ENCODE measurements at places on chromosomes 7 and 10. TPM values are rescaled to one million over a fixed set of nuclear protein-coding genes. Genes with fewer than 3 reads are reported as not detected.

CWF19L1 gene
- total RNA-seq: 23.1 TPM

TMUB1 gene
- 61.8 TPM for total RNA-seq

CDH23 gene
- 1.2 TPM for total RNA-seq

ABHD11 gene
- 29.6 TPM for total RNA-seq

CNTNAP2 gene
- total RNA-seq: 0.53 TPM

ETV1 gene
- 3.8 TPM for total RNA-seq

CDHR3 gene
- total RNA-seq: 1.8 TPM

All from hair follicular keratinocyte (primary cell).